ENCODE measurements at places on chromosomes 12 and 14.

GRCh38 chr12:2633176-2633824 lies 161.5 kb upstream of the FKBP4 start:
- DNase-seq = no peak

DNA sequence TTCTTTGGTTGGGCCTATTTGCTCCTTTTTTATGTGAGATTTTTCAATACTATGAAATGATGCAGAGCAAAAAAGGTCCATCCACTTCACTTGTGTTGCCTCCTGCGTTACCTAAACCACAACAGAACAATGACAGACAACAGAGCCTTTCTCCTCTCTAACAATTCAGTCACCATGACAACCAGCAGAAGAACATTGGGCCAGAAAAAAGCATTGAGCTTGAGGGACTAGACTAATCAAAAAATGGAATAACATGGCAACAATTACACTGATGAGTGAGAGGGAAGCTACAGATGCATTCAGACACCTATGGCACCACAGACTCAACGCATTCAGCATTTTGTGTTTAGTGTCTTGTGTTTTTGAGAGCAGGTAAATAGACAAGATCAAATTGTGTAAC lies 44.6 kb upstream of the PTCSC3 start:
- peak; percentile 75 for DNase-seq

GRCh38 chr14:101224356-101225156 lies 321.0 kb upstream of the RTL1 start:
- no peak for DNase-seq

DNA sequence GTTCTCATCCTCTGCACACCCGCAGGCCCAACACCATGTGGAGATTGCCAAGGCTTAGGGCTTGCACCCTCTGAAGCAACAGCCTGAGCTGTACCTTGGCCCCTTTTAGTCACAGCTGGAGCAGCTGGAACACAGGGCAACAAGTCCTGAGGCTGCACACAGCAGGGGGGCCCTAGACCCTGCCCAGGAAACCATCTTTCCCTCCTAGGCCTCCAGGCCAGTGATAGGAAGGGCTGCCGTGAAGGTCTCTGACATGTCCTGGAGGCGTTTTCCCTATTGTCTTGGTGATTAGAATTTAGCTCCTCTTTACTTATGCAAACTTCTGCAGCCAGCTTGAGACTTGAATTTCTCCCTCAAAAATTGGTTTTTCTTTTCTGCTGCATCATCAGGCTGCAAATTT lies 373.5 kb upstream of the CLEC14A start:
- DNase-seq = no peak

DNA sequence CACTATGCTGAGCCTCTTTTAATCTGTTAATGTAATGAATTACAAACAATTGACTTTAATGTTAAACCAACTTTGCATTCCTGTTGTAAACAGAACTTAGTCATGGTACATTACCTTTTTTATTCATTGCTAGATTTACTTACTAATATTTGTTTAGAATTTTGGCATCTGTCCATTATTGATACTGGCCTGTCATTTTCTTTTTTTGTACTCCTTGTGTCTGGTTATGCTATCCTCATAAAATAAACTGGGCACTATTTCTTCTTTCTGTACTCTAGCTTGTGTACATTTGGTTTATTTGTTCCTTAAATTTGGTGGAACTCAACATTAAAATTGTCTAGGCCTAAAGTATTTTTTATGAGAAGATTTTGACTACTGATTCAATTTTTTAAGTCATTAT lies 32.1 kb downstream of the SPATA7 start:
- DNase-seq = no peak

- DNase-seq = no peak
These were observed 10.6 kb upstream of the PSEN1 start for GRCh38 chr14:73125746-73126145.

GRCh38 chr12:84996759-84997158 lies 39.3 kb downstream of the TSPAN19 start:
- DNase-seq = no peak

DNA sequence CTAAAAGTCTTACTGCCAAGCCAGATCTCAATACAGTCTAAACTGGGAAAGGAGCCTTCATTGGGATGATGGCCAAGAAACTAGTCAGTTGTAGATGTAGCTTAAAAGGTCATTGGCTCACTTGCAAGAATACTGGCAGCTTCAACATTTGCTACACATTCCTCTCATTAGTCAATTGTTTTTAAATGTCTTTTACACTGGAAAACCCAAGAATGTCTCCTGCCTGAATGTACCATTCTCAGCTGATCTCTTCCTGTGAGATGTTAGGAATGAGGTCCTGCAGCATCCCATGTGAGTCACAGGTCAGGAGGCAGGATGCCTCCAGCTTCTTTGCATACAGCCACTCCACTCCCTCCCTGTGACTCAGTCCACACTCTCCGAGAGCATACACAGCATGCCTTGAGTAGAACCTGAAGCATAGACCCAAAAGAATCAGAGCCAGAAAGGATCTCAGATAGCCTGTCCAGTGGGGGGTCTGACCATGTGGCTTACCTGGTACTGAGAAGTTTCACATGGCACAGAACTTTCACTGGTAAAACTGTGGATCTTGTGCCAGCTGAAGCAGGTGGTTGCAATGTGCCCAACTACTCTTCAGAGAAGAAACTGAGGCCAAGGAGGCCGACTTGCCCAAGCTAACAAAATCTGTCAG lies 56.0 kb upstream of the HECTD1 start:
- DNase-seq = no peak

DNA sequence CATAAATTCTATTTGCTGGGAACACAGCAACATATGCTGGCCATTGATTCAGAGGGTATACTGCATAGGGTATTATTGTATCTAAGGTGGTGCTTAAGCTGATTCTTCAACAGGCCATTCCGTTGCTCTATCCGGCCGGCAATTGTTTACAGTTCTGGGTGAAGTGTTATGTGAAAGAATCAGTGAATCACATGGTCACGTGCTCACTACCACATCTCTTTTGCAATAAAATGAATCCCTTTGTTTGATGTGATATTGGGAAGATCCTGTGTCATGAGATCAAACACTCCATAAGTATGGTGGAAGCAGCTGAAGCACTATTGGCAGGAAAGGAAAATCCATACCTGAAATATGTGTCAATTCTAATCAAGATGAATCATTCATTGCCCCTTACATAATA lies 7.6 kb upstream of the USP15 start:
- DNase-seq = no peak

GRCh38 chr14:32468955-32469354 lies 139.9 kb downstream of the AKAP6 start:
- DNase-seq = no peak

DNA sequence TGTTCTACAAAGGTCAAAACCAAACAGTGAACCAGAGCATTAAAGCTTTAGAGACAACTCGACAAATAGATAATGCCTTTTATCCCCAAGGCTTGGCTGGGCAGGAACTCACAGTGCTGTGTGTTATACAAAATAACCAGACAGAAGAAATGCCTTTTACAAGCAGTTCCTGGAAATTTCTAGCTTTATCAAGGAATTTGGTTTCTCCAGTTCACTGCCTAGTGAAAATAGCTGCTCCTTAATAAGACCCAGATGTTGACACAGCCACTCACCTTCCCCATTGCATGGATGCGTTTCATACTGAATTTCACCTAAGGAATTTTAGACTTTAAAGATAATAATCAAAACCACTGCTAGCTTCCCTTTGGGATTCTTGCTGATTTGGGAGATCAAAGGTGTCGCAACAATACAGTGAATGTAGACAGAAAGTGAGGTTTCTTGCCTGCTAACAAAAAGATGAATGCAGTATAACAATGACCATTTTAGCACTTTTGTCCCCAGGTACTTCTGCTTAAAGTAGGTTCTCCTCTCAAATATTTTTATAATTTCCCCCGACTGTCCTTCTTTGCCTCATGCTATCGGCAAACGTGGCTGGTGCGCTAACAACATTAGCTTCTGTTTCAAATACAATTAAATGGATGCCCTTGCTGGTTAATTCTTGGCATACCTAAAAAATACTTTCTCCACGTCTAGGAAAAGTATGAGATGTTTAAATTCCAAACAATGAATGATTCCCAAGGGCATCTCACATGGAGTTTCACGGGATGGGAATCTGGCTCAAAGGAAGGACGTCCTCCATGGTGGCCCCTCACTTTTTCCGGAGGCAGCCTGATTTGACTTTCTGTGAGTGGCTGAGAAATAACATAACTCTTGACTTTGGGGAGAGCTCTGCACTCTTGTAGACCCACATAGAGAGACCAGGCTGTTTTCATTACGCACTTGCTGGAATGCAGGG lies 162.4 kb downstream of the C12orf75 start:
- no peak for DNase-seq

DNA sequence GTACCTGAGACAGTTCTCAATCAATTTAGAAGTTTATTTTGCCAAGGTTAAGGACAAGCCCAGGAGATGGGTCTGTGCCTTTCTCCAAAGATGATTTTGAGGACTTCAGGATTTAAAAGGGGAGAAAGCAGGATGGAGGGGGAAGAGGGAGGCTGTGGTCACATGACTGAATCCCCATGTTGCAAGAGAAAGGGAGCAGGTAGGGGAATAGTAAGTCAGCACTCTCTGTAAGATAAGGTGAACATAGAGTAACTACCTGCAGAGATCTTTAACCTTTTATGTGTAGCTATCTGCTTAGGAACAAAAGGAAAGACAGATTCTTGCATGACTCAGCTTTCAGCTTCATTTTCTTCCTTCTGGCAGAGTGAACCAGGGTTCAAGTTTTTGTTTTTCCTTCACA lies 25.9 kb downstream of the DGLUCY start:
- no peak for DNase-seq

DNA sequence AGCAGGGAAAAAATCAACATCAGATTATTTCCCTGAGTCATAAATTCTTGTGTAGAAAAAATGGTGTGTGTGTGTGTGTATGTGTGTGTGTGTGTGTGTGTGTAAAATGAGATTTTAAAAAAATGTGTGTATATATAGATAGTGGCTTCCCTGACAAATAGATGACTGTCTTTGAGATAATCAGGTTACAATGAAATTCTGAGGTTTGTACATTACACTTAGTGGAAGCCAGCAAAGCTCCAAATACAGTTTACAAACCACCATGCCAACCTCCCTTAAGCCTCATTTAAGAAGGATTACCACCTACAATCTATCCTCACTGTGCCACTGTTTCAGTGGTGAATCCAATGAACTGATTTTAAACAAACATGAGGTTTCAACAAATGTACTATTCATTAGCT lies 93.8 kb downstream of the MED13L start:
- DNase-seq = no peak

DNA sequence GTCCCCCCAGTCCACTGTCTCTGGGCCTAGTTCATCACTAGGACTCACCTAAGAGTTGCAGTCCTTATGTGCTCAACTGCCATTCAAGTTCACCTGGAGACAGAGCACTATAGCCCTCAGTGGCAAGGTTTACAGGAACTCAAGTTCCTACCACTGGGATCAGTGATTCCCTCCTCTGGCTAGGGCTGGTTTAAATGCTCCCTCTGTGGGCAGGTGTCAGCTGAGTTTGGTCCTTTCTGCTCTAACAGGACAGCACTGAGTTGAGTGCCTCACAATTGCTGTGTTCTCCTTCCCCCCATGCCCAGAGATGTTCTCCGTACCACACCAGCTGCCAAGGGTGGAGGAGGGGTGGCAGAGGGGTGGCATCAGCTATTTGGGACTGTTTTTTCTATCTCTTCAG lies 20.8 kb upstream of the SAV1 start:
- no peak for DNase-seq

- peak; percentile 80 for DNase-seq
These were observed at the start of gene SIX6 for GRCh38 chr14:60508707-60509437. TSS of gene SIX6 (plus strand) at chr14:60509146. CDS start at chr14:60509399, 253 bp downstream.

GRCh38 chr12:116376354-116377193 lies 99.1 kb upstream of the MED13L start:
- DNase-seq = no peak

GRCh38 chr14:61553730-61554641 lies 141.3 kb upstream of the HIF1A start:
- no peak for DNase-seq

DNA sequence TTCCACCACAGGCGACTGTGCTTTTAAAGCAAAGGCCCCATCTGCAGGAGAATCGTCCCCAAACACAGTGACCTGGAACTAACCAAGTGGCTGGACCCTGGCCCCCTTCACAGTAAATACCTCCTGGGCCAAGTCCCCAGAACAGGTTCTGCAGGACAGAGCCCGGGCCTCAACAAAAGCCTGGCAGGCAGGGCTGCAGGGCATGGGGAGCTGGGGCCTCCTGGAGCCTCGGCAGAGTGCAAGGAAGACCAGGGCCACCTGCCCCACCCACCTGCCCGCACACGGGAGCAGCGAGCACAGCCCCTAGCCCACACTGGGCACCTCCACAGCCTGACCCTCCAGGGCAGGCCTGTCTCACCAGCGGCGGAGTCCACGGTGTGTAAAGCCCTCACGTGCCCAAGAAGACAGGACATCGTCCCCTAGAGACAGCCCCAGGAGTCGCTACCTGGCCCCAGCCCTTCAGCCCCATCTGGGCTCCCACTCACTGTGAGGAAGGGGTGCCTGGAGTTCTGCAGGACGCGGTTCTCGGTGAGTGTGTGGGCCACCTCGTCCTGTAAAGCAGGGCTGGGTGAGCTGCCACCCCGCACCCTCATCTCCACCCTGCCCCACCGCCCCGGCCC lies 21.0 kb downstream of the AKT1 start:
- DNase-seq = no peak

- no peak for DNase-seq
These were observed 166.7 kb downstream of the TMTC3 start for GRCh38 chr12:88308825-88309224.

- peak; percentile 65 for DNase-seq
These were observed 3.8 kb upstream of the SMARCC2 start for GRCh38 chr12:56193025-56193578.

GRCh38 chr14:89616852-89617341 lies 199.9 kb upstream of the FOXN3 start:
- DNase-seq = no peak

DNA sequence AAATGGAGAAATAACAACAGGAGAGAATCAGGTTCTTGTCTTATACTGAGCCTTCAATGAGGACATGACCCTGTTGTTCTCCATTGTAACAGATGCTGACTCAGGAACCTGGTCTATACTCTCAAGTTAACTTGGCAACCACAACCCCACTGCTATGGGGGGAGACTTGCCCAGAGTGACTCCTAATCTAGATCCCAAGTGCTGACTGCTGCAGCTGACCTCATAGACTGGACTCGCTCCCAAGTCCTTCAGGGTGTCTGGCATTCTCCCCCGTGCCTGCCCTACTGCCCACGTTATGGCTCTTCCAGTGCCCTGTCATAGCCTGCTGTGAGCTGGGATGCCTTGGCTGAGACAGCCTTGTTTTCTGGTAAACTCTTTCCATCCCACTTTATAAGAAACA lies 37.1 kb downstream of the NID2 start:
- DNase-seq = no peak
